ENCODE measurements at places on chromosomes 16 and 17. TPM values are rescaled to one million over a fixed set of nuclear protein-coding genes. Genes with fewer than 3 reads are reported as not detected.

DNA sequence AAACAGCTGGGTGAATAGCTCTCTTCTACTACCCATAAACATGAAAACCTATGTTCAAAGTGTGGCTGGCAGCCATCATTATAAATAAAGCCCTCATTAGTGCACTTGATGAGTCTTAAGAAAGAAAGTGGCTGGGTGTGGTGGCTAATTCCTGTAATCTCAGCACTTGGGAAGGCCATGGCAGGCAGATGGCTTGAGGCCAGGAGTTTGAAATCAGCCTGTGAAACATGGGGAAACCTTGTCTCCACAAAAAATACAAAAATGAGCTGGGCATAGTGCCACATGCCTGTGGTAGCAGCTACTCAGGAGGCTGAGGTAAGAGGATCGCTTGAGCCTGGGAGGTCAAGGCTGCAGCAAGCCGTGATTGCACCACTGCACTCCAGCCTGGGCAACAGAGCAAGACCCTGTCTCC lies 28.3 kb upstream of the APPBP2 start:
- no peak for DNase-seq

DNA sequence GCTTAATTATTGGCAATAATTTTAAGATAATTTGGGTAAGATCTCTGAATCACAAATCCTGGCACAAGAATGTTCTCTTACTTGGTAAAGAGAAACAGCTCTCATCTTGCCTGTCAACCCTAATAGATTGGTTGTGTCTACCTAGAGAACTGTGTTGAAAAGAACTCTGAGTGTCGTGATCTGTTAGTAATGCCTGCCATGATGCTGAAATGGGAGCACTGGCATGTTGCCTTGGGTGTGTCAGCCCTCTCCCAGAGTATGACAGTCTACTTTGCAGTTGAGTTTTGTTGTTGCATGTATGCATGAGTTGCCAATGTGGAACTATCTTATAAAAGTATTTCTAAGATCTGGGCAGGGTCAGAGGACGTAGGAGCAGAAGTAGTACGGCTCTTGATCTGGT lies 221.4 kb downstream of the MAF start:
- no peak for DNase-seq

- DNase-seq = peak; percentile 75
Measured at GRCh38 chr16:66335704-66336329, 30.7 kb upstream of the CDH5 start.

DNA sequence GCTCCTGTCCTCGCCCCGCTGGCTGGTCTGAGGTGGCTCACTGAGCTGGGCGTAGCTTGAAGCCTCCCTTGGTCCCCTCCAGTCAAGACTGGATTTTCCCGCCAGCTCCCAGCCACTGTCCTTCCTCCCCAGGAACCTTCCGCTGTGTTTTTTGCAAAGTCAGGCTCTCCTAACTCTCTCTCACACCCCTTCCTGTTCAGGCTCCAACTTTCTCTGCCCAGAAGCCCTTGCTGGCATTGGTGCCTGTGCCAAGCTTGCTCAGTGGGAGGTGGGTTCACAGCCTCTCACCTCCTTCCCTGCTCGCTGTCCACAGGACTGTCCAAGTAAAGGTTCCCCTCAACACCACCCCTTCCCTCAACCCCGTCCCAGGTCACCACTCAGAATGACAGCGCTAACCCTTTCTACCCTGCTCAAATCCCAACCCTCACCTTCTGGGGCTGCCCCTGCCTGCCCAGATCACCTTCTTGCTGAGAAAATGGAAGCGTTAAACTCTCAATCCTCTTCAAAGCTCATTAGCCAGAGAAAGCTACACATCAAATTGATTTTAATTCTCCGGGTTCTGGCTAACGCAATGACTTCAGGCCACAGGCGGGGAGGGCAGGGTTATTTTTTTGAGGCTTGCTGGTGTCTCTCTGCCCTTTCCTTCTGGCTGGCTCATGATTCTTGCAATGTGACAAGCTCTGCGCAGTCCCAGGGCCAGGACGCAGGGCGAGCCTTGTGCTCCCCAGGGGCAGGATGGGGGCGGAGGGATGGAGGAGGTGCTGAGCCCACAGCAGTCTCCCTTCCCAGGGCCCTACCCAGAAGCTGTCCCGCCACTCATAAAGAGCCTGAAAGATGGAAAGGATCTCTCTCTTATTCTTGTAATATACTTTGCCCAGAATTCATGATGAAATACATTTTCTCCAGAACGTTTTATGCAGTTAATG lies 357.2 kb upstream of the TNRC6C start:
- DNase-seq = no peak

DNA sequence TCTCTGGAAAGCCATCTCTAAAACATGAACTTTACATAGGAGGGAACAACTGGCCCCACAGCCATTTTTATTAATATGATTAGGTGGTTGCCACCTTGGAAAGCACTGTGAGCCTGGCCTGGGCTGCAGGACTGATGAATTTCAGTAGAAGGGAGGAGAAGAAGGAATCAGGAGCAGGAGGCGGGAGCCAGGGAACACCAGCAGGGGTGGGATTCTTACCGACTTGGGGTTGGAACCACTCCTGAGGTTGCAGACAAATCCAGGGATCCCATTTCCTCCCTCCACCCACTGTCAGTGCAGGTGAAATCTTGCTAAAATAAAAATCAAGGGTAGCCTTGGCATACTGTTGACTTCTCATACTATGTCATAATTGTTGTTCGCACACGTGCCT lies 16.9 kb upstream of the MAP3K14 start:
- DNase-seq = no peak

- no peak for DNase-seq
Measured at GRCh38 chr17:61484174-61484573, 32.0 kb downstream of the TBX4 start.

GRCh38 chr16:23147666-23148065 lies 1.6 kb downstream of the USP31 start:
- DNase-seq = peak; percentile 14

GRCh38 chr16:27795992-27796614 lies 246.2 kb downstream of the KATNIP start:
- peak; percentile 55 for DNase-seq

- no peak for DNase-seq
Measured at GRCh38 chr17:82705756-82706155, 7.3 kb upstream of the RAB40B start.

DNA sequence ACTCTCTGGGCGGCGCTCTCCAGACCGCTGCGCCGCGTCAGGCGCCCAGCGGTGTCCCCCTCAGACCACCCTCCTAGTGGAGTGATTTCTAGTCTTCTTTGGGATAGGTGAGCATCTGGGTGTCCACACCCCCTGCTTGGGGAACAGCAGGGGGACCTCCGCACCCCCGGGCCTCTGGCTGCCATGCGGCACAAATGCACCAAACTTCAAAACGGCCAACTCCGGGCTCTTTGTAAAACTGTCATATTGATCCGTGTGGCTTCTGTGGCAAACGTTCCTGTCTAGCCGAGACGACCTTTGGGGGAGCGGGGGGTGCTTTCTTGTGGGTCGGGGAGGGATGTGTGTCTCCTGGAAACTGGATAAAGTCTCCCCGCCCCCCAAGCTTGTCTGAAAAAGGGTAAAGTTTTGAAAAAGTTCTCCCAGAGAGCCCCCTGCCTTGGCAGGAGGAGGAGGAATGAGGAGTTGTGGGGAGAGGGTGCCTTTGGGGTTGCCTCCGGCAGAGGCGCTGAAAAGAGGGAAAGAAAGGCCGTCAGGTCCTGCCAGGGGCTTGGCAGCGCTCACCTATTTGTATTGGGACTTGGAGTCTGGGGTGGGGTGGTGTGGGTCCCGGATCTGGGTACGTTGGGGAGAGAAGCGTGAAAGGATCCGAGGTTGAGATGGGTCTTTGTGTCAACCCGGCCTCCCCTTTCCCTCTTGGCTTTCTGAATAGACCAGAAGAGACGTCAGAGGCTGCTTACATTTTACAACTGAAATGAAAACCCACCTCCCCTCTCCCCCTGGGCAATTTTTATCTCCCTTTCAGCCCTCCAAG lies 2.2 kb upstream of the CHD3 start:
- peak; percentile 48 for DNase-seq

DNA sequence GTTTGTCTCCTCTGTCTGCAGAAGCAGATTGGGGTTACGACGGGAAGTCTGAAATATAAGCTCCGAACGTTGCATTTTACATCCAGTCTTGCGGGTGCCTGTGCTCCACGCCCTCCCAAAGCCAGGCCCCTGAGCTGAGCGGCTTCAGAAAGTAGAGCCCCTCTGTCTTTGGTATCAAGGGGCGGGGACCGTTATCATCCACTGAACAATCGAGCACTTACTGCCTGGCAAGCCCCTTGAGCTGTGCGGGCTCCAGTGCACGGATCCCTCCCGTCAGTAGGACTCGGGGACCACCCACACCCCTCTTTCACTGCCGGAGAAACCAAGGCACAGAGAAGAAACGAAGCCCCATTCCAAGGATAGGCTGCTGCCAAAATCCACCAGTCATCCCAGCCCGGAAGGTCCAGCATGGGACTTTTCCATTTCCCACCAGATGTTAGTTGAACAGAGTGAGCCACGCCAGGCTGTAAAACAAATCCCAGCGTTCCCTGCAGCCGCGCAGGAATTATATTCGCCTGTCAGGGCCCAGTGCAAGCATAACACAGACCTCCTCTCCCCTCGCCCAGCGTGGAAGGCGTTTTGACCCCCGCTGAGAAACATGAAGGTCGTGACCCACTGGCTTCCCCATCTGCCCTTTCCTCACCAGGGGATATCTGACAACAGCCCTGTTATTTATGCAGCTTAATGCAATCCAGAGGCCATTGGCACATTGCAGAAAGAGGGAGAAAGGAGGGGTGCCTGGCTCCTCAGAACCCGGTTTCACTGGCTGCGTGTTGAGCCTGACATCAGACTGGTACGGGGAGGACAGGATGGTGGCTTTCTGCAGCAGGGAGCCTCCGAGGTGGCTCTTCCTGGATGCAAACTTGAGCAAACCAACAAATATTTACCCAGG lies 212.2 kb upstream of the FOXF1 start:
- no peak for DNase-seq

DNA sequence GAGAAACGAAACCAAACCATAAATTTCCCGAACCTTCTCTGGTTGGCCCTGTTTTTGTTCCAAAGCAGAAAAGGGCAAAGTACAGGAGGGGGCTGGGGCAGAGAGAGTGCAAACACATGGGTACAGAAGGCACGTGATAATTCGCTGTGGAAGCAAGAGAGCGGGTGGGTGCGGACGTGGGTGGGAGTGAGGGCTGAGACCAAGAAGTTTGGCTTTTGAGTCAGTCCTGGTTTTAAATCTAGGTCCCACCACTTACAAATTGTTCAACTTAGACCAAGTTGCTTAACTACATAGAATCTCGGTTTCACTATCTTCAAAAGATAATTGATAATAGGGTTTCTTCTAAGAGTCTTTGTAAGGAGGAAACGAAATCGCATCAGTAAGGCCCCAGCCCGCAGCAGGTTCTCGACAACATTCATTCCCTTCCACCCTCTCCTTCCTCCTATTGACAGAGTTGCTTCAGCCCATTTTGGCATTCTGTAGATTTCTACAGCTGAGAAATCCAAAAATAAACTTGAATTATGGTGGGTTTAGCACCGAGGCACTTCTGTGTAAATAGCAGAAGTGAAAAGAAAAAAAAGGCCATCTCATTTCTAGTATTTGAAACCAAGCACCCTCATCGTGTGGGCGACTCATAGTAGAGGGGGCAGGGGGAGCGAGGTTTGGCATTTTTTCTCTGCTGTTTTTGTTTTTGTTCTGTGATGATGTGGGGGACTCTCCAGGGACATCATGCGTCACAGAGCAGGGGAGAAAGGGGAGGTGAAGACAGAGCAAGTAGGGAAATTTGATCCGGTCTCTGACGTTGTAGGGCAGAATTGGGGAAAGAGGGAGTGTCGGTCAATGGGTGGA lies 33.6 kb upstream of the CCR7 start:
- DNase-seq = no peak

- no peak for DNase-seq
Measured at GRCh38 chr16:87350681-87351319, 32.8 kb downstream of the FBXO31 start.

- peak; percentile 42 for DNase-seq
Measured at GRCh38 chr17:5527601-5528250, 41.4 kb downstream of the MIS12 start.

The TMEM186 gene
- total RNA-seq = 9.0 TPM

The SEPTIN12 gene
- not detected for total RNA-seq

The HAGHL gene
- 6.3 TPM for total RNA-seq

The ZNF174 gene
- total RNA-seq = 6.4 TPM

The OR3A2 gene
- not detected for total RNA-seq

The AURKB gene
- total RNA-seq = 15.3 TPM

The TNS4 gene
- total RNA-seq = not detected

The CDH3 gene
- total RNA-seq = 0.19 TPM

Data from dermis blood vessel endothelial cell (primary cell).